ENCODE measurements at places on chromosomes 16 and 17. TPM values are rescaled to one million over a fixed set of nuclear protein-coding genes. Genes with fewer than 3 reads are reported as not detected.

CSH1 gene
- not detected for total RNA-seq

SLC13A2 gene
- total RNA-seq = not detected

DNA sequence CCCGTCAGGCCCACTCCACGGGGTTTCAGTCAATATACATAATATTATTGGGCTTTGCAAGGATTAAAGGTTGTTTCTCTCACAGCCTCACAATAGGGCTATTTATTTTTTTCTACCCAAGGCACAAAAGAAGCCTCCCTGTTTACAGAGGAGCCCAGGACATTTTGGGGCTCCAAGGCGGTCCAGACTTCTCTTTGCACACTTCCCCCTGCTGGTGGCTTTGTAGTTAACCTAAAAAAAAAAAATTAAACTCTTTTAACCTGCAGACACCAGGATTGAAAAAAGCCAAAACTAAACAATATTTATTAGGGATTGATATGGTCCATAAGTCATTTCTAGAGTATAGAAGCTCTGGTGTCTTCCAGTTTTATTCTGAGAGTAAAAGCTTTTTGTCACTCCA, 169.7 kb upstream of the ZFHX3 start:
- H3K27me3 ChIP-seq = no peaks in the 10 kb centered on the region
- no peak overlapping the region for H3K27ac ChIP-seq
- no peaks in the 10 kb centered on the region for H3K36me3 ChIP-seq
- DNase-seq = no peak

DNA sequence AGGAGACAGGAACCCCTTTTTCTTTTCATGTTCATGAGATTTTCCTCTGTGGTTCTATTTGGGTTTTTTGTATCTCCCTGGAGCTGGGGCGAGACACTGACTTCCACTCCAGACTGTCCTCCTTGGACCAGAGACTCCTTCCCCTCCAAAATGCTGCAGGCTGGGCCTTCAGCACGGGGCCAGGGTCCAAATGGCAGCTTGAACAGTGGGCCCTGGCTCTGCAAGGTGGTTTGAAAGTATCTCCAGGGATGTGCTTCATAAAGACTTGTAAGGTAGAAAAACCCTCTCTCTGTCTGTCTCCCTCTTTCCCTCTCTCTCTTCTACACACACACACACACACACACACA, 236.1 kb downstream of the ZNF423 start:
- H3K4me1 ChIP-seq = no peaks in the 10 kb centered on the region
- H3K4me3 ChIP-seq = no peak overlapping the region
- no peak for DNase-seq

DNA sequence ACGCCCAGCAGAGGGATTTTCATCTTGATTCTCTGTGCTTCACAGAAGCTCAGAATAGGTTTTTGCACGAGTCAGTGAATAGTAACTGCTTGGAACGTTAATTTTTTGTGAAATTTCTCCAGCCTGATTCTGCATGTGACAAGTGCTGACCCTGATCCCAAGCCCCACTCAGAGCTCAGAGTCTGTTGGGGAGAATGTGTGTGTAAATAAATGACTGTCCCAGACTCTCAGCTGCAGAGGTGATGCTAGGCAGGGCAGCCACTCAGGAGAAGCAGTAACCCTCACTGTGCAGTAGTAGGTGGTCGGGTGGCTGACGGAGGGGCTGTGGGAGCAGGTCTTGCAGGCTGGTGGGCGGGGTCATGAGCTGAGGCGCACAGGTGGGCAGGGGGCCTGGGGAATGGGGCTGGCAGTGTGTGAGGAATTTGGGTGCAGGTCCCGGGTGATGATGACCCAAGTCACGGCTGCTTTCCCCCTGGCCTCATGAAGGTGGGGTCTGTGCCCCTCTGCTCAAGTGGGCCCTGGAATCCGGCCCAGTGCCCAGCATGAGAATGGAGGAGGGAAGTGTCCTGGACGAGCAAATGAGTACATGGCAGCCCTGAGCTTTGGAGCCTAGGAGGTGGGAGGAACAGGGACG, 16.3 kb upstream of the FOXK2 start:
- H3K4me1 ChIP-seq = no peaks in the 10 kb centered on the region
- H3K36me3 ChIP-seq = peaks cover 6% of the 10 kb centered on the region
- no peak overlapping the region for H3K4me3 ChIP-seq
- DNase-seq = no peak

DNA sequence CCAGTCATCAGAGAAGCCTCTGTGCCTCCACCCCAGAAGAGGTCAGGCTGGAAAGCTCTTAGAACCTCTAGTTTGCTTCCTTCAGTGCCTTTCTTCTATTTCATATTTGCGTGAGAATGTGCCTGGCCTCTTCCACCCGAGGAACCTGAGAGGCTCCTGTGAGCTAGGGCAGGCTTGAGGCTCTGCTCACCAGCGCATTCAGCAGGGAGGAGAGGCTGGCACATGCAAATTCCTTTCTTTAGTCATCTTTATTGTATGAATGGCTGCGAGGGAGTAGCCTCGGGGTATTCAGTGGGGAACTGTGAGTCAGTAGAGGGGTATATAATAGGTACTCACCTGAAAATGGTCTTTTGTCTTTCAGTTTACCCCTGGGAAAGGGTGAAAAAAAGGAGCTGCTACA, 268.3 kb downstream of the ABCC12 start:
- H3K4me3 ChIP-seq = no peak overlapping the region
- H3K36me3 ChIP-seq = no peaks in the 10 kb centered on the region
- DNase-seq = no peak
- no peak overlapping the region for H3K27ac ChIP-seq

GRCh38 chr16:4257646-4258556, 14.9 kb downstream of the TFAP4 start:
- no peaks in the 10 kb centered on the region for H3K4me1 ChIP-seq
- no peak overlapping the region for H3K4me3 ChIP-seq
- peaks cover 71% of the 10 kb centered on the region for H3K36me3 ChIP-seq
- no peaks in the 10 kb centered on the region for H3K27me3 ChIP-seq
- DNase-seq = no peak
